HuH-7.5 (cell line): ENCODE measurements at places on chromosomes 1 and 21.

GRCh38 chr1:3599286-3599811 lies 12.0 kb downstream of the MEGF6 start:
- DNase-seq = no peak

DNA sequence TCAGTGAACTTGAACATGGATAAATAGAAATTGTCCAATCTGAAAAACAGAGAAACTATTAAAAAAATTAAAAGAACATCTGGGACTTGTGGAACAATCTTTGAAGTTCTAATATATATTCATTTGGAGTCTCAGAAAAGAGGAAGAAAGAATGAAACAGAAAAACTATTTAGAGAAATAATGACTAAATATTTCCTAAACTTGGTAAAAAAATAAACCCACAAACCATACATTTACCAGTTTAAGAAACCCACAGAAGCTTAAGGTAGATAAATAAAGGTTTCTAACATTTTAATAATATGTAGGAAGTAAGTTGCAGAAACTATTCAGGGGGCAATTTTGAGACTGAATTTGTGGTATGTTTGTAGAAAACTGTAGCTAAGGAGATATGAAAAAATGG lies 437.8 kb downstream of the PTBP2 start:
- no peak for DNase-seq

GRCh38 chr1:30793209-30793608 lies 35.6 kb upstream of the LAPTM5 start:
- DNase-seq = no peak

- no peak for DNase-seq
These were observed 56.1 kb downstream of the HSF2BP start for GRCh38 chr21:43603233-43603626.

DNA sequence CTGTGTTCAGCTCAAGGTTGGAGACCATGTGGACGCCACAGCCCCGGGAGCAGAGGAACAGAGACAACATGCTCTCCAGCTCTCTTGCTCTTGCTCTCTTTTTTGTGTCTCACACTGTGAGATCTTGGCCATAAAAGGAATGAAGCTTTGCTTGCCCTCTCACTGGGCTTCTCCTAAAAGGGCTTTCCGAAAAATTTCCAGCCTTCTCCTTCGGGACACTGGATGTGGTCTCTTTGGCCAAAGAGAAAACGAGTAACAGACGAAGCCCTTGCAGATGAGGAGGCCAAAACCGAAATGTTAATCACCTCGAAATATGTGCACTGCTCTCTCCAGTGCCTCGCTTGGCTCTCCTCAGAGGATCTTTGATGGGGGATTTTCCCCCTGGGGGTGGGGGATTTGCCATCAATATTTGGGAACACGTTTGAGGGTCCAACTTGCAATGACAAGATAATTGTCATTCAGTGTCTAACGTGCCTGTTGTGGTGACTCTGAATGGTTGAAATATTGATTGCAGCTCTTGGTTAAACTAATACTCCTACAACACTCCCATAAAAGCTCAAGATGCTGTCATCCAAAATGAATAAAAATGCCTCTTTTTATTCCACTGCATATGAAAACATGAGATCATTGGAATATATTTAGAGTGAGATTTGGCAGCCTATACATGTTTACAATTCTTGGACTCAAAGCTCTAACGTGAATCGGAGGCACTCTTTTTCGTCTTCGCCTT lies 68.6 kb upstream of the ANGPTL1 start:
- no peak for DNase-seq

GRCh38 chr1:229945795-229946194 lies 121.2 kb upstream of the GALNT2 start:
- DNase-seq = no peak

DNA sequence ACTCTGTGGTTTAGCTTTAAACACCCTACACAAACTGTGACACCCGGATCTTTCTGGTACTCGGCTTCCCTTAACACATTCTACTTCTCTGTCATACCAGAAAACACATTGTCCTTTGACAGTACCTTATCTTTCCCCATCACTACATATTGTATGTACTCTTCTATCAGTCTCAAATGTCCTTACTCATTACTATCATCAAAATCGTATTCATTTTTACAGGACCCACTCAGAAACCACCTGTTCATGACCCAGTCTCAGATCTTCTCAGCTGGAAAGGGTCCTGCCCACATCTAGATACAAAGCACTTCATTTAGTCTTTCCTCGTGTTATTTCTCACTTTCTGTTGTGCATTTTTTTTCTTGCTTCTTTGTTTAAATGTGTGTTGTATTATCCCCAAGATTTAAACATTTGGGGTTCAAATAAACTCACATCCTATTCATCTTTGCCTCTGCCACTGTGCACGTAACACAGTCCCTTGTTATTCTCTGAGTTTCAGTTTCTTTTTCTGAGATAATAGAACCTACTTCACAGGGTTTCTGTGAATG lies 27.7 kb downstream of the CD34 start:
- no peak for DNase-seq

DNA sequence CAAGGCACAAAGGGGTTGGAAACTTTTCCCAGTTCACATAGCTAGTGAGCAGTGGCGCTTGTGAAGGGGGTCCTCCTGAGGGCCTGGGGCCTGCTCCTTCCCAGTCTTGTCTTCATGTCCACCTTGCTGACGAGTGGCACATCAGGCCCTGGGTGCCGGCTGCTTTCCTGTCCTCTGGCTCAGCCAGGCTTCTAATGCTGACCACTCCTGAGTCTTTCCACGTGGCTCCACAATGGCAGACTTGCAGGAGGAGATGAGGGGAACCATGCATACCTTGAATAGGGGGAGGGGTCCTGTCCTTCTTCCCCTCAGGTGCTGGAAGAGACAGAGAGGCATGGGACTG lies 38.7 kb downstream of the MAPKAPK2 start:
- DNase-seq = no peak
